ENCODE measurements at places on chromosomes 12 and 14.
A peak's percentile ranks its signal among the peaks of the same experiment; 100 is the strongest.

- DNase-seq, result peak; percentile 84
These were observed 2.5 kb downstream of the DUSP6 start for GRCh38 chr12:89349814-89350213.

GRCh38 chr12:112005419-112006395, 7.3 kb downstream of the TMEM116 start:
- DNase-seq, result peak; percentile 18

DNA sequence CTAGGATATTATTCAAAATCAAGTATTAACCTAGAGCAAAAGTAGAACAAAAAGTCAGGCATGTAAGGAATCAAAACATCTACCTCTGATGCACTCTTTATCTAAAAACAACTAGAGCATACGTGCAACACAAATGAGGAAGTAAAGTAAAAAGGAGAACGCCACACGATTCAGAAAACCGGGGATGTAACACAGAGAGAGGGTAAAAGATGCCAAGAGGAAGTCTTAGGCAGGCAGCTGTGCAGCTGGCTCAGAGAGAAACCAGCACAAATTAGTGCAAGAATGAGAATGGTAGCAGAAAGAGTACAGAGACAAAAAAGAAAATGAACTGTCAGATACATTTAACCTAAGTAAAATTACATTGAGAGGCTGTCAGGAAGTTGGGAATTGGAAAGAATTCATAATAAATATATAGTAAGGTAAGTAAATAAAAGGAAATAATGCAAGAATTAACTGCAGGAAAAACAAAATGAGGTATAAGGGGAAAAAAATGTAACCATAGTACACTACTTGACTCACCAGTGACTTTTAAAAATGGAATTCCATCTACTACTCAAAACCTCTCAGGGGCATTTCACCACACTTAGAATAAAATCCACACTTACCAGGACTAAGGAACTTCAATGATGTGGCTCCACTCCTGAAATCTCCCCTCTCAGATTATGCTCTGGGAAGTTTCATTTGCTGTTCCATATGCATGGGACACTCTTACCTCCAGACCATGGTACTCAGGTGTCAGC, 17.1 kb downstream of the BCAT1 start:
- peak; percentile 69 for DNase-seq

GRCh38 chr14:74913986-74914573, 9.0 kb downstream of the RPS6KL1 start:
- DNase-seq, result peak; percentile 65

DNA sequence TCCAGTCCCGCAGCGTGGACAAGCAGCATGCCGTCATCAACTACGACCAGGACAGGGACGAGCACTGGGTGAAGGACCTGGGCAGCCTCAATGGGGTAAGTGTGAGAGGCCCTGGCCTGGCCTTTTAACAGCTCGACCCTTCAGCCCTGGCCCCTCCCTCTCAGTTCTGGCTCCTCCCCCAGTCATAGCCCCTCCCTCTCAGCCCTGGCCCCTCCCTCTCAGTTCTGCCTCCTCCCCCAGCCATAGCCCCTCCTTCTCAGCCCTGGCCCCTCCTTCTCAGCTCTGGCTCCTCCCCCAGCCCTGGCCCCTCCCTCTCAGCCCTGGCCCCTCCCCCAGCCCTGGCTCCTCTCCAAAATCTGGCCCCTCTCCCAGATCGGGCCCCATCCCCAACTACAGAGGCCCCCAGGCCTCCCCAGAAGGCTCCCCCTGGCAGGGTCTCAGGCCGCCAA, 11.2 kb downstream of the CEP170B start:
- peak; percentile 9 for DNase-seq

GRCh38 chr14:95402176-95402575, 82.5 kb upstream of the CLMN start:
- DNase-seq, result no peak

- DNase-seq, result no peak
These were observed 6.5 kb upstream of the OR4E1 start for GRCh38 chr14:21680072-21680471.

GRCh38 chr12:89454080-89454848, 70.3 kb downstream of the GALNT4 start:
- DNase-seq, result no peak

- DNase-seq, result no peak
These were observed 62.2 kb downstream of the PPP1R36 start for GRCh38 chr14:64612021-64612380.

DNA sequence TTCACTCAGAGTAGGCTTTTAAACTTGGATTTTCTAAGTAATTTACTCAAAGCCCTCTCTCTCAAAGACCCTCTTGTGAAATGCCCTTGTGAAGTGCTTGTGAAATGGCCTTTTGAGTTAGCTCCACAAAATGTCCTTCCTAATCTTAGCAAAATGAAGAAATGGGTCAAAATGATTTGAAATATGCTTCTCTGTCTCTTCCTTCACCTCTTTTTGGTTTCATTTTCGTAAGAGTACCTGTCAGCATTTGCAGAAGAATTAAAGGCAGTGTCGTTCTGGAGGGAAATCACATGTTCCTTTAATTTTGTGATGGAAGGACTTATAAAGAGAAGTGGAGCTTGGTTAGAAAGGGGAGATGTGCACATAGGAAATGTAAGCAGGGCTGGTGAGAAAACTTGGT, 93.7 kb downstream of the HMGA2 start:
- DNase-seq, result no peak

- DNase-seq, result no peak
These were observed 16.5 kb downstream of the ETNK1 start for GRCh38 chr12:22641353-22642053.

DNA sequence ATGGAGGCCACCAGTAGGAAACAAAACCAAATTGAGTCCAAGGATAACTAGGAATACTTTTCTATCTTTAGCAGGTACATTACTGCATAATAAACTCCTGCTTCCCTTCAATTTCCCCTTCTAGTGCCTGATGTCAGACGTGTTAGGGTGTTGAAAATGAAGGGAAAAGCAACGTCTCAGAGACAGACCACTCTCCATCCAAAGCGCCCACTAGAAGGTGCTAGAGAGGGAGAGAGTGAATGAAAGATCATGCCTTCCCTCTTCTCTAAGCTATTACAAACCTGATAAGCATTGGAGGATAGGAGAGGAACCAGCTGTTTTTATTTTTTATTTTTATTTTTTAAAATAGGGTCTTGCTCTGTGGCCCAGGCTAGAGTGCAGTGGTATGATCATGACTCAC, 64.1 kb downstream of the ZNF641 start:
- peak; percentile 18 for DNase-seq

DNA sequence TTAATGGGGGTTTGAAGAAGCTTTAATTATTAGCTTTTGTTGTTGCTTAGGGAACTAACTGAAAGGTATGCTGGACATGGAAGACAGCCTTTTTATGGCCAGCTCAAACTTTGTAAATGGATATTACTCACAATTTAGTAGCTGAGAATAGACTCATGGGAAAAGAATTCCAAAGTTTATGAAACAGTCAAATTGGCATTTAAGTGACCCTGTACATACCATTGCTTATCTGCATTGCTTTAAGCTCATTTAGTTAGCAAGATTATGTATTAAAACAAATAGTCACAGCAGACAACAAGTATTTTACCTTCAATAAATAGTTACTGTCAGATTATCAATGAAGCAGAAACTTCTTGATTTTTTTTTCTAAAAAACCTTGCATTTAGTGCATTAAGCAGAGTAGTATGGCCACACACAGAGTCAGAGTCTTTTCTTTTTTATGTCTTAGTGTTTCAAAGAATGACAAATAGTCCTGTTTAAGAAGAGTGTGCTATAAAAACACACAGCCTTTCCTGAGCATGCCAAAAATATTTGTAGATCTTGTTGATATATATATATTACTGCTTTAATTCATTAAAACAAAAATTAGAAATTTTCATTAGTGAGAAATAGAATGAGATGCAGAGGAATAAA, 102.2 kb downstream of the TTC6 start:
- DNase-seq, result no peak

DNA sequence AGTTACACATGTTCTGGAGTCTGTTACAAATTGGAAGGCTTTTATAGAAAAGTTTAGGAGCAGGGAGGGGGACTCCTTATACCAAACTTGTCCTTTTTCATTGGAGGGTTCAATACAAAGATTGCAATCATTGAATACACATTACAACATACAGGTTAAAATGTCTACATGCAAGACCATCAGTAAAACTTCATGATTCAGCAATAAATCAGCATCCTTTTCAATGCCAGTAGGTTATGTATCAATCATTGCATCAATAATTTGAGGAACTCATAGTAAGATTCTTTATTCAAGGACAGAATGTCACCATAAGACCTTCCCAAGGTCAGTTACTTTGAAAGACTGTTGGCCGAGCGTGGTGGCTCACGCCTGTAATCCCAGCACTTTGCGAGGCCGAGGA, 16.5 kb upstream of the GALNT8 start:
- DNase-seq, result no peak

GRCh38 chr12:12982331-12982730, 17.7 kb downstream of the HEBP1 start:
- DNase-seq, result no peak

GRCh38 chr12:89051065-89051677, 301.1 kb downstream of the DUSP6 start:
- DNase-seq, result peak; percentile 69

GRCh38 chr14:23245282-23245681, 7.5 kb downstream of the RNF212B start:
- DNase-seq, result no peak

DNA sequence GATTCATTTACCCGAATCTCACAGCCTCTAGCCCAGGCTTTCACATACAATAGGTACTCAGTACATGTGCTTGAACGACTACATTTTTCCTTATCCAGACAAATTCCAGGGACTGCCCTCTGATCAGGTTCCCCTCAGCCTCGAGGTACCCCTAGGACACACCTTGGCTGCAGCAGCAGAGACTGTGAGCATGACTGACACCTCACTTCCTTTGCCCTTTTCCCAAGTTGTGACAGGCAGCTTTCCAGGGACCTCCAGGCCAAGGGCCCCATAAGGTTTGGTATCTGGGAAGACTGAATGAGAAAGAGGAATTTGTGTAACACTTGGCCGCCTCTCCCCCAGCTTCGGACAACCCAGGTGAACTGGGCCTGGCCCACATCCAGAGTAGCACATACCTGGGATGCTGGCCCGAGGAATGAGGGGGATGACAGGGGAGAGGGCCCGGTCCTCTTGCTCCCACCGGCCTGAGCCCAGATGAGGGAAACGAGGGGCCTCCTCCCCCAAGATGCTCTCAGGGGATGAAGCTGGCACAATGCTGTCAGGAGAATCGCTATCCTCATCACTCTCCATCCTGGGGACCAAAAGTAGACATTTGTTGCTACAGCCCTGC, 10.2 kb upstream of the PRKAG1 start:
- DNase-seq, result no peak

DNA sequence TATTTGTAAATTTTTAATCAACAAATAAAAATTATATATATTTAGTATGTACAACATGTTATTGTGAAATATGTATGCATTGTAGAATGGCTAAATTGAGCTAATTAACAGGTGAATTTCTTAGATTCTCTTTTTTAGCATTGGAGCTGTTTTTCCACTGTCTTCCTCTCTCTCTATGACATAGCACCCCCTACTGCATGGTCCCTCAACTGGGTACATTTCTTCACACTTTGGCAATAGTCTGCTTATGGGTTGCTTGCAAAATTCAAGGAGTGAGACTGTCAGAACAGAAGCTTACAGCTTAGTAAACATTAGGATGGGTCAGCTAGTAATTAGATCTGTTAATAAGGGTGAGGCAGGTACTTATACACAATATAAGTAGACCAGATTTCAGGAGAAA, 658.5 kb upstream of the MGAT4C start:
- no peak for DNase-seq

DNA sequence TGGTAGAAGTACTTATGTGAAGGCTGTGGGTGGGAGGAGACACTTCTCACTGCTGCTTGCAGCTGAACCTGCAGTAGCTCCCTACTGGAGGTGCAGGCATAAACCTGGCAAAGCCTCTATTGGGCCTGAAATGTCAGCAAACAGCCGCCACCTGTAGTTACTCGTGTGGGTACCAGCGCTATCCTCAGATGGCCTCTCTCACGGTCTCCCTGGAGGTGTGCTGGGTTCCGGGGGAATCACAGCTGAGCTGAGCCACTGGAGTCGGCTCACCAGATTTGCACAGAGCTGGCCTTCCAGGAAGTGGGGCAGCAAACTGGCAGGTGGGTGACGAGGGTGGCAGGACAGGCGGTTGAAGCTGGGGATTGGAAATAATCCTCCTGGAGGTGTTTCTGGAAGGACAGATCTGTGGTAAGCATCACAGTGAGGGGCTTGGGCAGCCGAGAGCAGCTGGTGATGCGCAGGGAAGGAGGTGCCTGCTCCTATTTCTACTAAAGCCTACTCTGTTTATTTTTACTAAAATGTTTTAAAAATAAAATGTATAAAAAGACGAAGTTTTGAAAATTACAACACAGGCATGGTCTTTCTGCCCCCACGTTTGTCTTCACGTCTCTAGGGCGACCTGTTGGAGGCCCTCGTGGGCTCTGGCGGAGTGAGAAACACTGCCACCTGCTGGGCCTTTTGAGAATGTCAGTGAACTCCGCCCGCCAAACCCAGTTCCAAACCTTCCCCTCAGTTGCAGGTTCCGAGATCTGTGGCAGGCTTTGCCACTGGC, 67.8 kb upstream of the PLEKHG3 start:
- DNase-seq, result peak; percentile 69

DNA sequence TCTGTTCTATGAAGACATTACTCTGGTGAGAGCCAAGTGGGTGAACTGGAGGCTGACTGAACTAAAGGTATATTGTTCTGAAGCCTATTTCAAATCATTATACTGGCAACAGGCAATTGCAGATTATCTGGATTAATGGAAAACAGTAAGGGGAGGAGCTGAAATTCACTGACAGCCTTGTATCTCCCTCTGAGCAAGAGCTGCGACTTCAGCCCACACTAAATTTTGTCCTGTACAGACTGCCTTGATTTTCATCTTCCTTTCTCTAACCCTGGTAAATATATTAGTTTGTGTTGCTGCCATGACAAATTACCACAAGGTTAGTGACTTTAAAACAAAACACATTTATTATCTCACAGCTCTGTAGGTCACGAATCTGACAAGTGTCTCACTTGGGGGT, 231.1 kb downstream of the SLC2A13 start:
- no peak for DNase-seq

DNA sequence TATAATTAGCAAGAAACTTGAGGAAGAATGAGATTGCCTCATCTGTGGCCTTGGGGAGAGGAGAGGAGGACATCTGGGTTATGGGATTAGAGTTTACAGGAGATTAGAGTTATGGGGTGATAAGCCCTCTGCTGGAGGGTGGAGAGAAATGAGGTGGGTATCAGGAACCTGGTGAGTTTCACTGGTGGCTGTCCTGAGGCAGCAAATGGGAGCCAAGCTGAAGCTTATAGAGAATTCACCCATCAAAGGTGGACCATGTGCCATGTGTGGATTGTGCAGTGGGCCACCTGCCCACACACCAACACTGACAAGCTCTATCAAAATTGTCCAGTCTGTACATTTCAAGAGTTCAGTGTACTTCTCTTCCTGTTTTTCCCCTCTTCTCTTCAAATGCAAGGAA, 135.3 kb downstream of the AEBP2 start:
- no peak for DNase-seq
